NCI-H1092 treated with DMSO at 0.1 percent for 48 hours (cell line): ENCODE measurements at places on chromosomes 3 and 15.

DNA sequence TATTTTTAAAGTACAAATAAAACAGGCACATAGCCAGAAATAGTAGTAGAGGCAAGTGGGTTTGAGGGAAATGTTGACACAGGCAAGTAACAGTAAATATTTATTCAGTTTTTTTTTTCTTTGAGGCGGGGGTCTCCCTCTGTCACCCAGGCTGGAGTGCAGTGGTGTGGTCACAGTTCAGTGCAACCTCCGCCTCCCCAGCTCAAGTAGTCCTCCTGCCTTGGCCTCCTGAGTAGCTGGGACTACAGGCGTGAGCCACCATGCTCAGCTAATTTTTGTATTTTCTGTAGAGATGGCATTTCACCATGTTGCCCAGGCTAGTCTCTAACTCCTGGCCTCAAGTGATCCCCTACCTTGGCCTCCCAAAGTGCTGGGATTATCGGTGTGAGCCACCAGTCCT, 43.5 kb downstream of the PHLDB2 start:
- DNase-seq: no peak

- DNase-seq: no peak
These were observed 14.2 kb downstream of the RAB8B start for GRCh38 chr15:63203451-63204090.

DNA sequence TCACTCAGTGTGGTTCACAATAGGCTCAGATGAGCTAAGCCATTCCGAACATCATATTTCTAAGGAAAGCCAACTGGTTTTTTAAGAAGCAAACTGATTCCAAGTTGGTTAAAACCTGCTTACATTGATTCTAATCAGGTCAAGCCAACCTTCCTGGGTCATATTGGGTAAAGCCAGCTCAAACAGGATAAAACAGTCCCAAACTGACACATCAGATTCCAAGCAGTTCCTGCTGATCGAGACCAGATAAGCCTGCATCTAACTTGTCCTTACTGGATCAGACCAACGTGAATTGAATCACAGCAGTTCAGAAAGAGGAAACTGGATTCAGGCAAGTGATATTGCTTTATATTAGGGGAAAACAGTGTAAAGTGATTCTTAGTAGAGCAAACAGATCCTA, 18.6 kb upstream of the THSD4 start:
- DNase-seq: no peak

DNA sequence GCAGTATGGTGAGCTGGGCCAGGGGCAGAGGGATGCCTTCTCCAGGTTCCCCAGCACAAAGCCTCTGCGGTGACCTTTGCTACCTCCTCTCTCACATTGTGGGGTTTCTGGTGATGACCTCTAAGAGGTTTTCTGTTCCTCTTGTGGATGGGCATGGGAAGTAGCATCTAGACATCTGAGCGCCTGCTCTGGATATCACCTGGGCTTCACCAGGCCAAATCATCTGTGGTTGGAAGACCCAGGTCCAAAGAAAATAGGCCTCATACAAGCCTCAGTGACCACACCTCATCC, 7.0 kb downstream of the APEH start:
- DNase-seq: no peak

GRCh38 chr15:99118258-99118632, 13.4 kb downstream of the SYNM start:
- DNase-seq: no peak

DNA sequence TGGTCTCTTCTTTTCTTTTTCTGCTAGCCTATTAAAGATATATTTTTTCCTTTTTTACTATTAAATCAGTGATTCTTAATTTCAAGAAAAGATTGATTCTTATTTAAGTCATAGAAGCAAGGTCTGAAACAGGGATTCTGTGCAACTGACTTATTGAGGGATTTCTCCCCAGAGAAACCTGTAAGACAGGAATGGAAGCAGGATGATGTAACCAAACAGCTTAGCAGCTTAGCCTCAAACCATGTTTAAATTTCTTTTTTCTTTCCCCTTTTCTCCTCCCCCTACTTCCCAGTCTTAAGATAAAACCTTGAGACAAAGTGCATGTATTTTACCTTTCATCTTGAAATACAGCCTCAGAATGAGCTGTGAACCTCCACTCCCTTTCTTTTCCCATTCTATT, 322.8 kb downstream of the NEK10 start:
- no peak for DNase-seq

GRCh38 chr3:10395671-10396070, 74.8 kb upstream of the SEC13 start:
- no peak for DNase-seq

GRCh38 chr3:21734746-21735145, 16.3 kb downstream of the ZNF385D start:
- no peak for DNase-seq

GRCh38 chr3:3089017-3089416, 21.2 kb downstream of the IL5RA start:
- no peak for DNase-seq

DNA sequence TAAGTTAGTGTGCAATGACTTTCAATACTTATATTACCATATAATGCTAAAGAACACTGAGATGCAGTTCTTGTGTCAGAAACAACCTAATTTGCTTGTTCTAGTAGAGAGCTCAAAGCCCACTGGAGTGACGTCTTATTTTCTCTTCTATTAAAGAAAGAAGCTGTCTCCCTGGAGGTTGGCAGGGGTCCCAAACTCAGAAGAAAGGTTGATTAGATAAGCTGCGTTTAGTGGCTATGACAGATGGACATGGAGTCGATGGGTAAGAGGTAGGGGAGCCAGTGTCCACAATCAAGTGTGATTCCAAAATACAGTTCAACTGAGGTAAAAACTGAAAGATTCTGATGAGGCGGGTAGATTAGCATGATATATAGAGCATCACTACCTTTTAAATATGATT, 363.6 kb downstream of the NLGN1 start:
- DNase-seq: peak; percentile 4
